ENCODE measurements at places on chromosomes 6 and 20.

- DNase-seq = no peak
Measured at GRCh38 chr20:62052336-62052841, 13.3 kb downstream of the TAF4 start.

DNA sequence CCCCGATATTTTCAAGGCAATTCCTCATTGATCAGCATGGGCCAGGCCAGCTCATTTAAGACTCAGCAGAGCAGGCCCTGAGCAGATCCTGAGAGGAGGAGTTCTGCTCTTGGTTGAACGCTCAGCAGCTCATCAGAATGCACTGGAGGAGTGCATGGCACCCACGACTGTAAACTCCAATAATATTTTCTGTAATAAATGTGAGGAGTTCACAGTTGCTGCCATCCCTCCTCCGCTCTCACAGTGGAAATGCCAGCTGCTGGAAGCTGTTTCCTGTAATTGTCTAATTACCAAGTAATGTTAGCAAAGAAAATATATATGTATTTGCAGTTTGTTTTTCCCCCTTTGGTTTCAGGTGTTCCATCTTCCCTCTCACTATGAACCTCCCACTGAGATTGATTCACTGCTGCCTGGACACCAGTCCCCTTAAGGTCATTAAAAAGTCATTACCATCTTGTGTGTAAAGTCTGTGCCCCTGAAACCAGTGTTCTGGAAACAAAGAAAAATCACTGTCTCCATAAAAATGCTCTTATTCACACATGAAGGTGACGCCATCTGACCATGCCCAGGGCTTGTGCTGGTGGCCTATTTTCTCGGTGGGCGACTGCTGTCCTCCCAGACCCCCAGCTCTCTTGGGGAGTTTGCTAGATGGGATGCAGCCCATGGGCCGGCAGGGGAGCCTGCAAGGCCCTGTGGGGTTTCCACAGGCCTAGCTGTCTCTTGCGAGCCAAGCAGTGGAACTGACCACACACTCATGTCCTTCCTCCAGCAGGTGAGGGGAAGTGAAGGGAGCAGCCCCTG is 374.2 kb downstream of the ZFAND3 start:
- DNase-seq = no peak

DNA sequence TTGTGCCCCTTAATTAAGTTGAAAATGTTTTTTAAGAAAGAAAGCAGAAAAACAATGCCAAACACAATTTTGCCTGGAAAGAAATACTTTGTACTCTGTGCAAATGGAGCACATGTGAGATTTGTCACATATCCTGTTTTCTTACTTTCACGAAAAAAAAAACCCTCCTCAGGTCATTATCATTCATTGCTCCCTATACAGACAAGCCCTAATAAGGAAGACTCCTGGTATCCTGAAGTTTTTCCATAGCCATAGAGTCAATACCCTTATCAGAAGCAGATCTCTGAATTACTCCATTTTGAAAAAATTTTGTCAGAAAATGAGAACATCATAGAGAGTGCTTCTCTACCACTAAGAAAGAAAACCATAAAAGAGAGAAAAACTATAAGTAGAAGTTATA is 14.0 kb upstream of the NT5E start:
- no peak for DNase-seq

GRCh38 chr6:36593569-36594028 is 563 bp upstream of the SRSF3 start:
- peak; percentile 57 for DNase-seq

- DNase-seq = no peak
Measured at GRCh38 chr20:38625896-38626295, 24.3 kb downstream of the ARHGAP40 start.

DNA sequence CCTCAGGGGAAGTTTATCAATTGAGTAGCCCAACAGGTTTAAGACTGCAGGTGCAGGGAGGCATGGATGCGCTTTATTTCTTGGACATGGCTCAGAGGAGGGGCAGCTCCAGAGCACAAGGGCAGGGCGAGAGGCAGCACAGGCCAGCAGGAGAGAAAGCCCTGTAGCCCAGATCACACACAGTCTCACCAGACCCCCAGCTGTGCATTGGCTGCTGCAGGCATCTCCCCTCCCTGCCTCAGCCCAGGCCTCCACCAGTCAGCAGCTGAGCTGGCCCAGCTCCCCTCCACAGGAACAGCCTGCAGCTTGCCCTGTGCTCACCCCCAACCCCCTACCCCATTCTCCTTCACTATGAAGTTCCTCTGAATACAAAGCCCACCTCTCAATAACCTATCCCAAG is 24.7 kb downstream of the MRPL14 start:
- DNase-seq = no peak

GRCh38 chr6:169926617-169927417 is 175.4 kb downstream of the ERMARD start:
- DNase-seq = no peak

- DNase-seq = no peak
Measured at GRCh38 chr20:63129376-63129965, 86.5 kb downstream of the YTHDF1 start.

DNA sequence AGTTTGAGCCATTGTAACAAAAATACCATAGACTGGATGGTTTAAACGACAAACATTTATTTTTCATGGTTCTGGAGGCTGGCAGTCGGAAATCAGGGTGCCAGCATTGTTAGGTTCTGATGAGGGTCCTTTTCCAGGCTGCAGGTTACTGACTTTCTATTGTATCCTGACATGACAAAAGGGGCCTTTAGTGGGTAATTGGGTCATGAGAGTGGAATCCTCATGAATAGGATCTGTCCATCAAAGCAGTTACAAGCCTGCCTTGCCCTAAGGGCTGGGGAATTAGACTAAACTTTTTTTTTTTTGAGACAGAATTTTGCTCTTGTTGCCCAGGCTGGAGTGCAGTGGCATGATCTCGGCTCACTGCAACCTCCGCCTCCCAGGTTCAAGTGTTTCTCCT is 347.9 kb upstream of the TSHZ2 start:
- DNase-seq = no peak

GRCh38 chr6:105302617-105303128 is 100.2 kb downstream of the PREP start:
- no peak for DNase-seq
